NCI-H2081 treated with DMSO at 0.1 percent for 48 hours (cell line): ENCODE measurements at places on chromosomes 2 and 18.

GRCh38 chr18:10274301-10274700 lies 180.1 kb upstream of the APCDD1 start:
- no peak for DNase-seq

GRCh38 chr18:35590935-35591334 lies 9.4 kb downstream of the GALNT1 start:
- DNase-seq = no peak

GRCh38 chr2:219560037-219560892 lies 11.1 kb downstream of the OBSL1 start:
- DNase-seq = no peak

DNA sequence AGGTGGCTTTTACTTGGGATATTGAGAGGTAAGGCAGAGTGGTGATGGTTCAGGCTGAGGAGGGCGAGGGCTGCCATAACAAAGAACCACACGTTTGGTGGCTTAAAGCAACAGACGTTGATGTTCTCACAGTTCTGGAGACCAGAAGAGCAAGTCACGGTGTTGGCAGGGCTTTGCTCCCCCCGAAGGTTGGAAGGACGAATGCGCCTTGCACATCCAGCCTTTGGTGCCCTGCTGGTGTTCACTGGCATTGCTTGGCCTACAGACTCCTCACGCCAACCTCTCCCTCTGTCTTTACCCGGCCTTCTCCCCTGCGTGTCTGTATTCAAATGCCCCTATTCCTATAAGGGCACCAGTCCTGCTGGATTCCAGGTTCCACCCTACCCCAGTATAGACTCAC lies 125.4 kb downstream of the TPO start:
- no peak for DNase-seq

- DNase-seq = no peak
Measured at GRCh38 chr2:116692988-116693387, 1121.5 kb upstream of the DDX18 start.

GRCh38 chr18:54147439-54147838 lies 77.0 kb downstream of the MBD2 start:
- DNase-seq = no peak

GRCh38 chr18:25133879-25134278 lies 218.1 kb downstream of the ZNF521 start:
- no peak for DNase-seq

GRCh38 chr2:68357605-68358337 lies 7.3 kb upstream of the PLEK start:
- no peak for DNase-seq

- DNase-seq = no peak
Measured at GRCh38 chr2:100413571-100413970, 3.9 kb downstream of the CHST10 start.

DNA sequence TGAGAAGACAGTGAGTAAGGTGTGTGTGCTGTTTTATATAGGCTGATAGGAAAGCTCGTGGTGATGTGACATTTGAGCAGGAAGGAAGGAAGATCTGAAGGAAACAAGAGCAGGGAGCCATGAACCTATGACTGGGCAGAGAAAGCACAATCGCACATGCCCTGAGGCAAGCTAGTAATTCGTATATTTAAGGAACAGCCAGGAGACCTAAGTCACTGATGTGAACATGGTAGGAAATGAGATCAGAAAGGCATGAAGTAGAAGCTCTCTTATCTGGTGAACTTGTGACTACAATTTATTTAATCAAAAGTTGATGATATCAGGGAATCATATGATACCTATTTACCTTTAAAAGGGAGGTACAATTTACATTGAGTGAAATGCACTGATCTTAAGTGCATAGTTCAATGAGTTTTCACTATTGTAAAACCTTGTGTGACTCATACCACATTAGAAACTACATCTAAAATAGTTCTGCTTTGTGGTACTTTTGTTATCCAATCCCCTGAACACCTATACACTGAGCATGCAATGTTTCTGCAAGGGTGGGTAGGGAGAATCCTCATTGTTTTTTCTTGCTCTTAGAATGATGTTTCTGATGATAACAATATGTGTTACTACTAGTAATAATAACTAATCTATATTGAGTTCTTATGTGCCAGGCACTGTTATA lies 67.5 kb downstream of the GALNT13 start:
- no peak for DNase-seq
